ENCODE measurements at places on chromosomes 2 and 18.

GRCh38 chr2:45691171-45691999 is 39.9 kb downstream of the PRKCE start:
- no peak for DNase-seq

DNA sequence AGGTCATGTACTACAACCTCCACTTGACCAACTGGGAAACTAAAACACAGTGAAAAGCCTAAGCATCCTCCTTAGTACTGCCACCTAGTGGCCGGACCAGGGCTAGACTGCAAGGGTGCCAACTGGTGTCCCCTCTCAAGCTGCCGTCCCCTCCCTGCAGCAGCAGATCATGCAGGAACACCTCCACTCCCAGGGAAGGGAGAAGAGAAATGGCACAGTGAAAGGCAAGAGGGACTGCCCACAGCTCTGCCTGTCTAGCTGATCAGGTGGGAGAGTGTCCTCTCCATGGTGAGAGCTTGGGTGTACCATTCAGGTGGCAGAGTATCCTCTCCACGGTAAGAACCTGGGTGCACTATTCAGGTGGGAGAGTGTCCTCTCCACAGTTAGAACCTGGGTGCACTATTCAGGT is 78.1 kb downstream of the AAK1 start:
- peak; percentile 16 for DNase-seq

DNA sequence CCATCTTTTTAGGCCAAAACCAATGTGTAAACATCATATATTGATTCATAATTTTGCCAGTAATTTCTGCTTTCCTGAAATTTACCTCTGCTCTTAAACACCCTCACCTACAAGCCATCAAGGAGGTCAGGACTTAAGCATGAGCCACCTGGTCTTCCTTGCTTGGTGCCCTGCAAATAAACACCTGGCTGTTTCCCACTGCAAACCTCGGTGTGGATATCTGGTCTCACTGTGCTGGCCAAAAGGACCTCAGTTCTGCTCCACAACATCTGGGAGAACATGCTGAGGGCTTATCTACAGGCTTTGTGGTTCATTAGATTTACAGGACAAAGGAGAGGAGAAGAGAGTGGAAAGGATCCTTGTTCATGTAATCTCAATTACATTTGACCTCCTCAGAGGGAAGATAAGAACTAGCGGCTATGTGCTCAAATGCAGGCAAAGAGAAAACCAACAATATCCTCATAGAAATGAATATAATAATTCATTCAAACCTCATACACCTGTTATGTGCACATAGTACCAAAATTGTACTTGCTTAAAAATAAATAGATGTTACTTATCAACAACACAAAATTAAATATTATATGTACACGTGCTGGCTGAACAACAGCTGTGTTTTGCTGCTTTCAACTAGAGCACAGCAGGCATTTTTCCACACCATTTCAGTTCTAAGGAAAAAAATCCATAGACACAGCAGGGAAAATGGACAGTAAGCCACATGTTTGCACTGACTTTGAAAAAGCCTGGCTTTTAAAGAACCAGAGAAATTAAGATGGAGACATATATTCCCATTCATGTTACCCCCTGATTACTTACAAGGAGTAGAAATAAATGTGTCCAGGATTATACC is 465.1 kb downstream of the LPIN1 start:
- DNase-seq, result no peak

DNA sequence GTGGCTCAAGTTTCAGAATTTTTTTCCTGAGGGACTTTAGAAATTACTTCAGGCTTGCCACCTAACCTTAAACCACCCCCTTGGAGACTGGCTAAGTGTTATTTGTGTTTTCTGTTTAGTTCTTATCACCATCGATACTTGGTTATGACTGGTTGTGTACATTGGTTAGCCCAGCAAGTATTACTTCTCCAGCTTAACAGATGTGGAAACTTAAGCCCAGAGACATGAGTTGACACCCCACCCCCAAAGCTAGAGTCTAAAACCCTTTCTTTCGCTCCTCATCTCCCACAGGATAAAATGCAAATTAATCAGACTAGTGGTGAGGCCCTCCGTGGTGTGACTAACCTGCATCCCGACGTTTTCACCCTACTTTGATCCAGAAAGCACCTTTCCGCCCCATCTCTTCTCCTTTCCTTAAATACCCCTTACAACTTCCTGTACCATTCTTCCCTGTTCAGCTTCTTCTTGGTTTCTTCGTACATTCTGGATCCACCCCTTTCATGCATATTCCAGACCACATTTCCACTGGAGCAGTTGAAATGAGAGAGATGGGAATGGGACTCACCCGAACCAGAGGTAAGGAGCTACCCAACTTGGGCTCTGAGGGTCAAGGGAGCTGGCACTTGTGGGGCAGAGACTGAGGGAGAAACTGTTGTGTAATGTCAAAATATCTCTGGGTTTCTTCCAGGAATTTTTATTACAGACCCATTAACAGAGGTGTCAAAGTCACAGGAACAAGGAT is 819 bp upstream of the MAP3K2 start:
- no peak for DNase-seq

GRCh38 chr2:127423478-127423843 is 5.2 kb downstream of the PROC start:
- no peak for DNase-seq

DNA sequence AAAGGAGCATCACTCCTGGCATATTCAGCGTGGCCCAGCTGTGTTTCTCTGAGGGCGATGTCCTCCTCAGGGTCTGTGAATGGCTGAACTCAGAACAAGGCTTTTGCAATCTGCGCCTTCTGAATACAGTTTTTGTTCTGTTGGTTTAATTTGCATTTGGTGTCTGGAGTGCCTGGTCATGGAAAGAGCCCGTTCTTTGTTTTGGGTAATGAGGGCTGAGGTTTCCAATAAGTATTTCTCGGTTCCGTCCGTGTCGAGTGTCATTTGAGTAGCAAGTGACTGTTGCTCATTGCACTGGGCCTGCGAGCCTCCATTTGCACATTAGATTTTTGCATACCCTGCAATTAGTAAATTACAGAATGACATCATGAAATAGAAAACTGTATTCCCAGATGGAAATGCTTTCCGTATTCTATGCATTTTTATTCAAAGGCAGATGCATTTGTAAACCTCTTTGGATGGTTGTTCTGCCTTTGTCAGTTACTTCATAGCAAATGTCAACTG is 57.3 kb downstream of the NEDD4L start:
- peak; percentile 96 for DNase-seq
